ENCODE measurements at places on chromosomes 1 and 21. TPM values are rescaled to one million over a fixed set of nuclear protein-coding genes. Genes with fewer than 3 reads are reported as not detected.

DNA sequence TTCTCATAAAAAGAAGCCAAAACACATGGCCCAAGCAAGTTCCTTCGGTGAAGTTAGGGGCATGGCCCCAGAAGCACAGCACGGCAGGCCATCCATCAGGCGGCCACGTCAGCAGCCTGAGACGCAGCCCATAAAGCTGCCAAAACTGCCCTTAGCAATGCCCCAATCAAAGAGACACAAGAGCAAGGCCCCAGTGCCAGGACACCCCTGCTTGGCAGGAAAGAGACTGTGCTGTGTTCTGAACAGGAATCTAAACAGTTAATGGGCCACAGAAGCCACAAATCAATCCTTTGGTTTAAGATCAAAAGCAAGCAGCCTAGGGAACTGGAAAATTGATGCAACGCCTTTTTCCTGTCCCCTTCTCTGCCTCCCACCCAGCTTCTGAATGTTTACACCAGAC lies 497.0 kb upstream of the USP24 start:
- H3K36me3 ChIP-seq = no peaks in the 10 kb centered on the region
- no peaks in the 10 kb centered on the region for H3K27me3 ChIP-seq
- no peak overlapping the region for H3K4me3 ChIP-seq
- H3K4me1 ChIP-seq = peaks cover 6% of the 10 kb centered on the region
- no peak for DNase-seq

GRCh38 chr1:201495551-201496295 lies 11.2 kb downstream of the CSRP1 start:
- H3K4me1 ChIP-seq = peaks cover 81% of the 10 kb centered on the region
- peak overlapping the region; percentile 96 for H3K27ac ChIP-seq
- no peak for DNase-seq
- H3K4me3 ChIP-seq = no peak overlapping the region

The EFCAB7 gene
- total RNA-seq = 32.3 TPM

The ABCA4 gene
- 31.5 TPM for total RNA-seq

DNA sequence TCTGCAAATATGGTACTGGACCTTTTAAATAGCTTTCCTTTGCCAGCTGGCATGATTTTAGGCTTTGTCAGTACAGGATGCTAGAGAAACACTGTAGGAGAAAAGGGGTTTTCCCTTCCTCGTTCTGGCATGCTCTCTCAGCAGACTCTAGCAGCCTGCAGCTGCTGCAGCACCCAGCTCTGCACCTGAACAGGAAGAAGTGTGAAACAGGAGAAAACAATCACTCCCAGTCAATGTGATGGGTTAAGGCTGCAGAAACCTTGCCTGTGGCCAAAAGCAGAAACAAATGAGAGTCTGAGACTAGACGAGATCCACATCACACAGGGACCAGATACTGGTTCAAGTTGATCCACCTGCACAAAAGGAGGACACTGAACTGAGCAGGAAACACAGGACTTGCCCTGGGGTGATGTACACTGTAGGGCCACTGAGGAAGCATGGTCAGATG lies 21.2 kb downstream of the OVGP1 start:
- no peak overlapping the region for H3K4me3 ChIP-seq
- H3K27ac ChIP-seq = no peak overlapping the region
- peaks cover 3% of the 10 kb centered on the region for H3K27me3 ChIP-seq
- H3K4me1 ChIP-seq = no peaks in the 10 kb centered on the region

DNA sequence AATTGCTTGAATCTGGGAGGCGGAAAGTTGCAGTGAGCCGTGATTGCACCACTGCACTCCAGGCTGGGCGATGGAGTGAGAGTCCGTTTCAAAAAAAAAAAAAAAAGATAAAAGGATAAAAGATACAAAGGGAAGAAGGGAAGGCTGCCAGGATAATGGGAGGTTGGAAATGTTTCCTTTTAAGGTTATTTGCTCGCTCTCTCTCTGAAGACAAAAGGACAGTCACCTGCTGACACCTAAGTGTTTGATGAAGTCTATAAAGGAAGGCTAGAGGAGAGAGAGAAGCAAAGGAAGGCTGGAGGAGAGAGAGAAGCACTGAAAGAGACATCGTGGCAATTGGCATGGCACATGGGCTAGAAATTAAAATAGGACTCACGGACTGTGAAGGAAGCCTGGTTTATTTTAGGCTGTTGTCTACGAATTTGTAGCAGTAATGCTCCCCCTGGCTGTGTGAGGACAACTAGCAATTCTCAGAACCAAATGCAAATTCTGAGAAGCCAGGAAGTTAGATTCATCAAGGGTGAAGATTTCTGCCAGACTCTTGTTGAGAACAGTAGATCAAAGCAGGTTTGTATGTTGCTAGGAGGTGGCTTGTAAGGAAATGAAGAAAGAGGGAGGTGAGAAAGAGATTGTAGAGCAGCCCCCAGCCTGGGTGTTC lies 154.2 kb downstream of the ZP4 start:
- no peaks in the 10 kb centered on the region for H3K27me3 ChIP-seq
- DNase-seq = no peak
- no peaks in the 10 kb centered on the region for H3K36me3 ChIP-seq
- no peak overlapping the region for H3K27ac ChIP-seq

The PTGFR gene
- 15.2 TPM for total RNA-seq

The EXTL1 gene
- 3.0 TPM for total RNA-seq

The KISS1 gene
- not detected for total RNA-seq

GRCh38 chr1:29043274-29043965 lies 80.3 kb downstream of the TMEM200B start:
- no peaks in the 10 kb centered on the region for H3K4me1 ChIP-seq
- no peak overlapping the region for H3K4me3 ChIP-seq
- H3K36me3 ChIP-seq = peaks cover 9% of the 10 kb centered on the region
- peak overlapping the region; percentile 7 for H3K27ac ChIP-seq
- H3K27me3 ChIP-seq = no peaks in the 10 kb centered on the region

DNA sequence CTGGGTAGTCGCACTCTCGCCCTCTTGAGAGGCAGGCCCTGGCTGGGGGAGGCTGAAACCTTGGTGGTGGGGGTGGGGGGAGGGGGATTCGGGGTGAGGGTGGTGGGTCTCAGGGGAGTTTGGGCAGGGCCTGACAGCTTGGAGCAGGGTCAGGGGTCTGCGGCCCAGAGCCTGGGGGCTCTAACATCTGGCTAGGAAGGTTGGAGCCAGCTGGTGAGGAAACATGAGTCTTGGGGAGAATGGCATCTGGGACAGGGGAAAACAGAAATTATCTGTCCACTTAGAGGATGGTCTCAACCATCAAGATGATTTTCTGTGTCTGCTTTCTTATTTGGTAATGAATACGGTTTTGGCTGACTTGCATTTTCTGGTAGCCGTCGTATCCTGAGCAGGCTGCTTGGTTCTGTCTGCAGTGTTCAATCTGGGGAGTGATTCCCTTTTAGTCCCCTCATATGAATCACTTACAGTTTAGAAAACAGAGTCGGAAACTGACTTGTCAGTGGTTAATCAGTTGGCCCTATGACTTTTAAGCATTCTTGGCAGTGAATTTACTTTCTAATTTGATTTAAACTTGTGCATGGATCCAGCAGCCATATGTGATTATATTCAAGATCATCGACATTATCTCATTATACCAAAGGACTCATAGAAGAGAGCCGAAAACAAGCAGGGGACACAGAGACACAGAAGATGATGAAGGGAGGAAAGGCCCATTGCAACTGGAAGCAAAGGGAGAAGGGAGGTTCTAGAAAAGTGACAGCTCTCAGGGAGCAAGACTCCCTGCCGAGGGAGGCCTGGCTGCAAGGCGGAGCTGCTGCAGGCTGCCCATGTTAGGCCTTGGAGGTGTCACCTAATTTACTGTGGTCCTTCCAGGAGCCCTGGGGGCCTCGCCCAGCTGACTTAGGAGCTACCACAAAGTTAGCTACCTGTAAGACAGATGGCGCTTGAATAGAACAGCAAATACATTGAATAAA lies 237.6 kb downstream of the SDCCAG8 start:
- no peak overlapping the region for H3K4me3 ChIP-seq
- no peaks in the 10 kb centered on the region for H3K27me3 ChIP-seq
- no peak for DNase-seq

The FAM72B gene
- 3.1 TPM for total RNA-seq

The EVA1C gene
- 5.6 TPM for total RNA-seq

DNA sequence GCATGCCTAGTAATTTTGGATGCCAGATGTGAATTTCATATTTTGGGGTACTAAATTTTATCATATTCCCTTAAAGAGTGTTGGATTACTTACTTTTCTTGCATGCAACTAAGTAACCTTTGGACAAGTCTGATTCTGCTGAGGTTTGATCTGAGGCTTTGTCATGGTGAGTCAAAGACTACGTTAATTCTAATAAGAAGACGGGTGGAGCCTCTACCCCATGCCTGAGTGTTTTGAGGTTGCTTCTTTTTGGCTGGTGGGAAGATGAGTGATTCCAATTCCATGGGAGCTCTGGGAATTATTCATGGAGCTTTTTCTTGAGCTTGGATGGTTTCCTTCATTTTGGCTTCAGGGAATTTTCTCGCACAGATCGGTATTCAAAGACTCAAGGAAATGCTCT lies 11.6 kb upstream of the PCP4 start:
- no peak overlapping the region for H3K4me3 ChIP-seq
- DNase-seq = no peak
- no peak overlapping the region for H3K27ac ChIP-seq
- H3K36me3 ChIP-seq = no peaks in the 10 kb centered on the region

DNA sequence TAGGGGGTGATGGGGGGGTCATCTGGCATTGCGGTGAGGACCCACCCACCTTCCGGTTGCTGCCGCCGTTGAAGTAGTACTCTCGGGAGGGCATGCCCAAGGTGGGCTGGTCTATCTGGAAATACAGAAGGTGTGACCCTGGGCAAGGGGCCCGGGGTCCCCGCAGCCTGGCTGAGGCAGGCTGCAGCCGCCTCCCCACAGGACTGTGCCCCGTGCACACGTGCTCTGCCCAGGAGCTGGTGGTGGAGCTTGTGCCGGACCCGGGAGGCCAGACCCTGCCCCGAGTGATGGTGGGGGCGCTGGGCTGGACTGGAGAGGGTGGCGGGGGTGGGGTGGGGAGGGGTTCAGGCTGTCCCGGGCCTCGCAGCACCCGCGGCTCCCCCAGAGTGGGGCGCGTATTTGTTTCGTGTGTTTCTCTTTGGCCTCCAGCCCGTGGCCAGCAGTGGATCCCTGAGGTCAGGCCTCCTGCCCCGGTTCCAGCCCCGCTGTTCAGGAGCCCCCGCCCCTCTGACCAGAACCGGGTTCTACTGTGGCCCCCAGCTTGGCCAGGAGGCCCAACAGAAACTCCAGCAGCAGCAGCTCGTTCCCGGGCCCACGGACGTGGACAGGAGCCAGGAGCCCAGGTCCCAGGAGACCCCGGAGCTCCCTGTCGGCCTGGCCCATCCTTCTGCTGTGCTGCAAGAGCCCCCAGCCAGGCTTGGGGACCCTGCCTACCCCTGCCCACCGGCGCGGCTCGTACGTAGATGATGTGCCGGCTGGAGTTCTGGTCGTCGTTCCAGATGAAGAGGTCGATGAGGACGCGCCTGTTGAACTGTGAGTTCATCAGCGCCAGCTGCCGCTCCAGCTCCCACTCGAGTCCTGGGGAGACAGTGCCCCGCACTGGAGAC lies 19.2 kb downstream of the PRXL2B start:
- H3K4me3 ChIP-seq = no peak overlapping the region
- no peak for DNase-seq
- H3K36me3 ChIP-seq = no peaks in the 10 kb centered on the region
- peaks cover 2% of the 10 kb centered on the region for H3K27me3 ChIP-seq

- no peaks in the 10 kb centered on the region for H3K36me3 ChIP-seq
- no peak for DNase-seq
- H3K4me3 ChIP-seq = no peak overlapping the region
- no peak overlapping the region for H3K27ac ChIP-seq
Observed at GRCh38 chr21:26140164-26140579, 30.4 kb downstream of the APP start.

- H3K27me3 ChIP-seq = no peaks in the 10 kb centered on the region
- H3K4me3 ChIP-seq = no peak overlapping the region
- no peaks in the 10 kb centered on the region for H3K36me3 ChIP-seq
- H3K4me1 ChIP-seq = peaks cover 8% of the 10 kb centered on the region
- peak; percentile 19 for DNase-seq
Observed at GRCh38 chr21:17925000-17925610, 105.9 kb upstream of the C21orf91 start.

The A3GALT2 gene
- total RNA-seq = not detected

The NBPF6 gene
- total RNA-seq = not detected

The VWA1 gene
- total RNA-seq = 11.4 TPM

DNA sequence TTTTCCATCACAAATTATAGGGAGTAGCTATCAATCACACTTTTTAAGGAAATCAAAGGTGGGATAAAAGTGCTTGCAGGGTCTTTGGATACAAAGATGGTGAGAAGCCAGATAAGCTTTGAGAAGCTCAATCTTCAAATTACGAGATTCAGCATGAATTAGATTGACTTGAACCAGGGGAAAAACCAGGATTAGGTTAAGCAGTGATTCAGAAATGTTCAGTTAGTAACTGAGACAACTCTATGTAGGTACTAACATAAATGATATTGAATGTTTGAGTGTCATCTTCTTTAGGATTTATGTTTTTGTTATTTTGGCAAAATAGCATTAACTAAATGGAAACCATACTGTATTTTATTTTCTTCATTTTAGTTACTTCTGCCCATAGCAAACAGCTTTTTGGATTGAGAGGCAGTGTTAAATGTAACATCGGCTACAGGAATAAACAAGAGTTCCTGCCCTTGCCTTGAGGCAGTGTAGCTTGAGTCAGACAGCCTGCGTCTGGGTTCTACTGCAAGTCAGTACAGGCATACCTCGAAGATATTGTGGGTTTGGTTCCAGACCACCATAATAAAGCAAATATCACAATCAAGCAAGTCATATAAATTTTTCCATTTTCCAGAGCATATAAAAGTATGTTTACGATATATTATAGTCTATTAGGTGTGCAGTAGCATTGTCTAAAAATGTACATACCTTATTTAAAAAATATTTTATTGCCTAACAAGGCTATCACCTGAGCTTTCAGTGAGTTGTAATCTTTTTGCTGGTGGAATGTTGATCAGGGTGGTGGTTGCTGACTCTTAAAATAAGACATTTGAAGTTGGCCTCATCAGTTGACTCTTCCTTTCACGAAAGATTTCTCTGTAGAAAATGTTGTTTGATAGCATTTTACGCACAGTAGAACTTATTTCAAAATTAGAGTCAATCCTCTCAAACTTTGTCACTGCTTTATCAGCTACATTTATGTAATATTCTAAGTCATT lies 36.9 kb upstream of the BACH1 start:
- DNase-seq = no peak
- no peaks in the 10 kb centered on the region for H3K4me1 ChIP-seq
- no peak overlapping the region for H3K27ac ChIP-seq
- no peaks in the 10 kb centered on the region for H3K27me3 ChIP-seq
- H3K36me3 ChIP-seq = no peaks in the 10 kb centered on the region

The AADACL4 gene
- not detected for total RNA-seq

GRCh38 chr1:42183210-42183956 lies 18.8 kb upstream of the GUCA2A start:
- H3K4me3 ChIP-seq = no peak overlapping the region
- no peak for DNase-seq
- peaks cover 9% of the 10 kb centered on the region for H3K36me3 ChIP-seq
- H3K4me1 ChIP-seq = peaks cover 2% of the 10 kb centered on the region
- no peaks in the 10 kb centered on the region for H3K27me3 ChIP-seq
- no peak overlapping the region for H3K27ac ChIP-seq

- peaks cover 7% of the 10 kb centered on the region for H3K36me3 ChIP-seq
- no peak for DNase-seq
- H3K27me3 ChIP-seq = no peaks in the 10 kb centered on the region
Observed at GRCh38 chr1:33128781-33129180, 47.8 kb downstream of the AZIN2 start.
